AML-193 (cell line): ENCODE measurements at places on chromosomes 12 and 14.

- no peak for DNase-seq
Measured at GRCh38 chr14:51458563-51458955, 193.2 kb upstream of the FRMD6 start.

GRCh38 chr12:26661399-26661798 lies 171.6 kb downstream of the ITPR2 start:
- no peak for DNase-seq

DNA sequence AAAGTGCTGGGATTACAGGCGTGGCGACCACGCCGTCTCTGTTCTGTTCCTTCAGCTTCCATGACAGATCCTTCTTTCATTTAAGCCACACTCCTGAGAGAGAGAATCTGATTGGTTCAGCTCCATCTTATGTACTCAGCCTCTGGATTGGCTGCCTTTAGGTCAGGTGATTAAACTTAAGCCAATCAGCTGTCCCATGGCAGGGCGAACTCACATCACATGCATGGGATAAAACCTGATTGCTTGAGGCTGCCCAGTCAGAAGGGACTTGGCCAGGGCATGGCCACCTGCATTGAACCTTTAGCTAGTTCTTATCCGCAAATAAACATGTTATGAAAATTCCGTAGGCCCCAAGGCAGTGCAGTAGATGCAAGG lies 274.2 kb downstream of the SUDS3 start:
- no peak for DNase-seq

- DNase-seq, result peak; percentile 57
Measured at GRCh38 chr12:32051511-32052211, 55.0 kb upstream of the BICD1 start.

GRCh38 chr12:105935981-105936380 lies 202.8 kb downstream of the NUAK1 start:
- DNase-seq, result no peak

GRCh38 chr14:57970594-57970993 lies 104.7 kb upstream of the SLC35F4 start:
- DNase-seq, result no peak

DNA sequence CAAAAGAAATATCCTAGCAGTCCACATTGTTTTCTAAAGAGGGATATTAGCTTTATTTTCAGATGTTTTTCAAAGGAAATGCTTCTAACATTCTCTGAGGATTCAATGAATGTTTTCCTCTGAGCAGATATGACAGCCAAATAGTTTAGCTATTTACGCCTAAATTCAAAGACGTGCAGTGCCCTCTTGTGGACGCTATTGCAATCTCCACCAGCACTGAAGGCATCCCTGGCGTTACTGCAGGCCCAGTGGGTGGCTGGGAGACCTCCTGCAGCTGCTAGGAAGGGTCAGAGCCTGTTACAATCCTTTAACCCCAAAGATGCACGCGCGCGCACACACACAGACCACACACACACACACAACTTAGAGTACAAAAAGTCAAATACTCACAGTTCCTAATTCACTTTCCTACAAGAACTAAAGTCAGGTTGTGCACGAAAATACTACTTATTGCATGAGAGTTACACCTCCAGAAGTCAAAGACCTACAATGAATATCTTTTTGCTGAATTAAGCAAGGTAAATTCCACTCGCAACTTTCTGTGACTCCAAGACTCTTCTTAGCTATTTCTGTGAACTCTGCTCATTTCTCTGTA lies 589.3 kb upstream of the TMEM132C start:
- DNase-seq, result peak; percentile 5

DNA sequence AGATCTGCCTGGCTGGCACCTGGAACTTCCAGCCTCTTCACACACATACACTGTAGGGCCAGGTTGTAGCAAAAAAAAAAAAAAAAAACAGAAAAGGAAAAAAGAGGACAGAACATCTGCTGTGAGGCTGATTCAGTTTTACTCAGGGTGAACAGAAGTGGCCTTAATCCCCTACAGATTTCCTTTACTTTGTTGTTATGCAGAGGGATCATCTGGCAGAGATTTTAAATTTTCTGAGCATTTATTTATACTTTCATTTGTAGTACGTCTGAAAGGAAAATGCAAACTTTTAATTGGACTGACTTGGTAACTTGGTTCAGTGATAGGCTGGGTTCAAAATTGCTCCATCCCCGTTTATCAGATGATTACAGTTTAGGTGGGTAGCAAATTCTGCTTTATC lies 50.8 kb upstream of the PRICKLE1 start:
- DNase-seq, result no peak

- DNase-seq, result no peak
Measured at GRCh38 chr12:2998789-2999264, 39.6 kb downstream of the TEAD4 start.

DNA sequence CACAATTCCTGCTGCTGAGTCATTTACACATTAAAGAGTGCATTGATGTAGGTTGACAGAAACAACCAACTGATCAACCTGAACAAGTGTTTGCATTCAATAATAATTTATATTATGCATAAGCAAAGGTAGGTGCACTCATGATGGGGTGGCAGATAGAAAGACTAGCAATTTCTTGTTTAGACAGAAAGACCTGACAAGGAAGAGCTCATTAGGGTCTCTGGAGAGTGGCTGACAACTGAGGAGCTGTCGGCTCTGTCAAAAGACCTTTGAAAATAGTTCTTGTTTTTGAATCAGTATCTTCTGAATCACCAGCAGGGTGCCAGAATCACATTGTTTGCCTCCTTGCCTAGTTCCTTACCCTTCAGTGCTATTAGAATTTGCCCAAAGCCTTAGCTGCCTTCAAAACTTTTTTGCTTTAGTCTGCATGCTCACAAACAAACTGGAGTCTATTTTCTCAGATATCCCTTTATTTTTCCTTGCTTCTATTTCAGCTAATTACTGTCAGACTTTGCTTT lies 234.7 kb downstream of the BTG1 start:
- DNase-seq, result no peak

DNA sequence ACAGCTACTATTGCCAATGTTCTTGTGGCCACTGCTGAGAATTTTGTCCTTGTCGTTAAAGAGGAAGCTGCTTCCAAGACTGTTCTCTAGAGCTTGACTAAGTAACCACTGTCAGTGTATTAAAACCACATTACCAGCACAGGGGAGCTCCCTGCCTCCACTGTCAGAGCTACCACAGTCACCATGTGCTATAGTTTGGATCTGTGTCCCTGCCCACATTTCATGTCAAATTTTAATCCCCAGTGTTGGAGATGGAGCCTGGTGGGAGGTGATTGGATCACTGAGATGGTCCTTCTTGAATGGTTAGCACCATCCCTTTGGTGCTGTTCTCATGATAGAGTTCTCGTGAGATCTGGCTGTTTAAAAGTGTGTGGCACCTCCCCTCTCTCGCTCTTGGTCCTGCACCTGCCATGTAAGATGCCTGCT lies 23.2 kb upstream of the RAP1B start:
- peak; percentile 91 for DNase-seq

DNA sequence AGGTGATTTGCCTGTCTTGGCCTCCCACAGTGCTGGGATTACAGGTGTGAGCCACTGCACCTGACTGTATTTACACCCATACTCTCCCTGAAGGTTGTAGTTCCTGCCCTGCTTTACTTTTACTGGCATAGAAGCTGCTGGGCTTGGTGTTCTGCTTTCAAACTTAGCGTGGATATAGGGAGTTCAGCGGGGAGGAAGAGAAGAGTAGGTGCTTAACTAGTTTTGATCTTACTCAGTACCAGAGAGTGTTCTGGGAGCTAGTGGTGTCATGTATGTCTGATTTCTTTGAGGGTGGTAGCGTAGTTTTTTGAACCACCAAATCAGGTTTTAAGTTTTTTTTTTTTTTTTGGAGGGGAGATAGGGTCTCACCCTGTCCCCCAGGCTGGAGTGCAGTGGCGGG lies 13.8 kb downstream of the RCOR1 start:
- no peak for DNase-seq

GRCh38 chr14:35351897-35352273 lies 52.7 kb downstream of the NFKBIA start:
- DNase-seq, result no peak

- DNase-seq, result no peak
Measured at GRCh38 chr12:3964439-3964838, 91.2 kb upstream of the PARP11 start.

- no peak for DNase-seq
Measured at GRCh38 chr14:103186241-103186822, 63.1 kb downstream of the TNFAIP2 start.

DNA sequence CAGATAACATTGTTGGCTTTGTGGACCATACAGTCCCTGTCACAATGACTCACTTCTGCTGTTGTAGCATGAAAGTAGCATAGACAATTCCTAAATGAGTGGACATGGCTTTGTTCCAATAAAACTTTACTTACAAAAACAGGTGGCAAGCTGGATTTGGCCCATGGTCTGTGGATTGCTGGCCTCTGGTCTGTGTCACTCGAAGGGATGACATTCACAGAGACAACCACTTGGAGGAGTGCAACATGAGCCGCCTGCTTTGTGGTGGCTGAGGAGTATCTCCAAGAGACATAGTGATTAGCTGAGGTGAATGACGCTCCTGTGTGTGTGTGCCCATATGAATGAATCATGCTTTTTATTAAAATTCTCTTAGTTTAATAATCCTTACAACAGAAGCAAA lies 81.3 kb upstream of the NRXN3 start:
- DNase-seq, result no peak

- DNase-seq, result no peak
Measured at GRCh38 chr12:106581543-106582248, 1.1 kb upstream of the RFX4 start.

DNA sequence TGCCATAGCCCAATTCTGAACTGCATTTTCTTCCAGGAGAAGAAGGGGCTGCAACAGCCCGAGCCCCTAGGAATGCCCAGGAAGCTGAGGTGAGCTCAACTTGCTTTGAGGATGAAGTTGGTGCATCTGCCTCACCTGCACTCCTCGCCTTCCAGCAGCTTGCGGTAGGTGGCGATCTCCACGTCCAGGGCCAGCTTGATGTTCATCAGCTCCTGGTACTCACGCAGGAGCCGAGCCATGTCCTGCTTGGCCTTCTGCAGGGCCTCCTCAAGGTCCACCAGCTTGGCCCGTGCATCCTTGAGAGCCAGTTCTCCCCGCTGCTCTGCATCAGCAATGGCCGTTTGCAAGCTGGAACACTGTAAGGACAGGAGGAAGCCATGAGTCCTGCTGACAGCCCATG lies 6.0 kb downstream of the KRT75 start:
- DNase-seq, result no peak

DNA sequence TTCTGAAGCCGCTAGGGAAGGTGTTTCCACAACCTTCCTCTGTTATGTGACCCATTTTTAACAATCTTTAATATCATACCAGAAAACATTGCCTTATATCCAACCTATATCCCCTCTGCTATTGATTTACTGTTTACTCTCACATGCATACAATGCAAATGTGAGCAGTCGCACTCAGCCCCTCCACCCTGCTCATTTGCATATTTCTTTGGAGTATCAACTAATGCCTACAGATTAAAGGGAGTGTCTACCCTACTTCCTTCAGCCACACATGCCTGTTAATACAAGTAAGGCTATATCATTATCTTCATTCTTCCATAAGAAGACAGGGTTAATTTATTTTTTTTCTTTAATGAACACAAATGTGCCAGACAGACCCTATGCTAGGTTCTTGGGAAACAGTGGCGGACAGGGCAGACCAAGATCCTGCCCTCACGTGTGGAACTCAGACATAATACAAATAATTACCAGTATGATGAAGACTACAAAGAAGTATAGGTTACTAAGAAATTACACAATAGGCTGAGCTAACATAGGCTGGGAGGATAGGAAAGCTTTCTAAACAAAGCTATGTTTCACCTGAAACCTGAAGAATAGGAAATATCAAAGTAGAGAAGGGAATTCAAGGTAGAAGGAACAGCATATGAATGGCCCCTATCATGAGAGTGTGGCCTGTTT lies 107.3 kb upstream of the MDM1 start:
- DNase-seq, result no peak
